Transverse colon (tissue), 4 donors: ENCODE measurements at places on chromosomes 12 and 14. TPM values are rescaled to one million over a fixed set of nuclear protein-coding genes. Genes with fewer than 3 reads are reported as not detected.

SERPINA12 gene
- total RNA-seq = not detected

SIX6 gene
- not detected for total RNA-seq

DNA sequence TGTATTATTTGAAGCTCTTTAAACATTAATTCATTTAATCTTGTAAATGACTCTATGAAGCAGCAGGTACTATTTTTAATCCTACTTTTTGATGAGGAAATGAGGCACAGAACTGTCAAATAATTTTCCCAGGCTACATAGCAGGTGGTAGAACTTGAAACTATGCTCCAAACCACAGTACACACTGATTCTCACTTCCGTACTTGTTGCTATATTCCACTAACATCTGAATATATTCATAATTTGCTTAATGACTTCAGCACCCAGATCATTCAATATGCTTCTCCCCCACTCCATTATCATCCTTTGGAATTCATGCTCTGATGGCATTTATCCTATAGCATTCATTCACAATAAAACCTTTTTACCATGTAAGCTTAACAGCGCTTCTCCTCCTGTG, 4.9 kb downstream of the ERGIC2 start:
- DNase-seq = no peak

DNA sequence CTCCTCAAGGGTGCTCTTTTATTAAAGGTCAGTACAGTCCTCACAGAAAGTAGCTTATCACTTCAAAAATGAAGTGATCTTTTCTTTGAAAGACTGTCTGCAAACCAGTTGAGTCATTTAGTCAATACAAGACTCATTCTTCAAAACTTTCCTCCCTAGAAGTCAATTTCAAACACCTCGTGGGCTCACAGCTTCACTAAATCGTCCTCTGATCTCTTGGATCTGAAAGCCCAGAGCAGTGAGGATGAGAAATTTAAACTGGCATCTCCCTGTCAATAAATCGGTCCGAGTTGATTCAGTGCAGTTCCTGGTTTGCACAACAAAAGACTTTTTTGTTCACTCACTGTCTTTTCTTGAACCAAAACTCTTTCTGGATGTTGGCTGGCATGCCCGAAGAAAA, 44.5 kb downstream of the NUAK1 start:
- DNase-seq = no peak
